ENCODE measurements at places on chromosomes 12 and 14.
A peak's percentile ranks its signal among the peaks of the same experiment; 100 is the strongest.

- DNase-seq = no peak
These were observed 7.1 kb downstream of the CD163 start for GRCh38 chr12:7496451-7496850.

GRCh38 chr14:33237115-33237740, 298.5 kb downstream of the NPAS3 start:
- DNase-seq = no peak

GRCh38 chr12:105764216-105764835, 374.4 kb downstream of the NUAK1 start:
- no peak for DNase-seq

DNA sequence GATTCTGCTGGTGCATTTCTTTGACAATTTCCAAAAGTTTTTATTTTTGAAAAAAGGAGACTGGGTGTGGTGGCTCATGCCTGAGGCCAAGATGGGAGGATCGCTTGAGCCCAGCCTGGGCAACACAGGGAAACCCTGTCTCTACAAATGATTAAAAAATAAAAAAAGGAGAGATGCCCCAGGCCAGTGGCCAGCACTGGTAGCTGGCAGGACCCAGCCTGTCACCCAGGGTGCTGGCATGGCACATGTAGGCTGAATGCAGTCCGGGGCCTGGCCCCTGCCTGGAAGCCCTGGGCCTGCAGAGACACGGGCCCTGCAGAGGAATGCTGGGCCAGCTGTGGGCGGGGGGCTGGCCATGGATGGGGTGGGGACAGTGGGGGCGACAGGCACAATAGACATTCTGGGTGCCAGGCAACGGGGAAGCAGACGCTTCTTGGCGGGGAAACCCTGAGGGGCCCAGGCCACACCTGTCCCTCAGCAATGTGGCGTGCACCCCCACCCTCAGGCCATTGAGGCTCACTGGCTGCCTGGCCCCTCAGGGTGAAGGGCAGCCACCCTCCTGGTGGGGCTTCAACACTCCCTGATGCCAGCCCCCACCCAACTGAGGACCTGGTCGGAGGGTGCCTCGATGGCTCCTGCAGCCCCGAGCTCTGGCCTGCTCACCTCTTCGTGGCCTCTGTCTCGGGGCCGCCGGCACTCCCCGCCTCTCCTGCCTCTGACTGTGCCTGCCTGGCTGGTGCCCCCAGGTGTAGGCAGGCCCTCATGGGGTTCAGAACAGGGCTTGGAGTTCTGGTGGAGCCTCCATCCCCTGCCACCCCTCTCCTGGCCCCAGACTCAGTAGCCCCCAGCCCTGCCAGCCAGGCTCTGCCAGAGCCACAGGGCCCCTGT, 12.1 kb downstream of the TRMT61A start:
- DNase-seq = no peak

GRCh38 chr12:120588948-120589930, 8.0 kb upstream of the POP5 start:
- no peak for DNase-seq

DNA sequence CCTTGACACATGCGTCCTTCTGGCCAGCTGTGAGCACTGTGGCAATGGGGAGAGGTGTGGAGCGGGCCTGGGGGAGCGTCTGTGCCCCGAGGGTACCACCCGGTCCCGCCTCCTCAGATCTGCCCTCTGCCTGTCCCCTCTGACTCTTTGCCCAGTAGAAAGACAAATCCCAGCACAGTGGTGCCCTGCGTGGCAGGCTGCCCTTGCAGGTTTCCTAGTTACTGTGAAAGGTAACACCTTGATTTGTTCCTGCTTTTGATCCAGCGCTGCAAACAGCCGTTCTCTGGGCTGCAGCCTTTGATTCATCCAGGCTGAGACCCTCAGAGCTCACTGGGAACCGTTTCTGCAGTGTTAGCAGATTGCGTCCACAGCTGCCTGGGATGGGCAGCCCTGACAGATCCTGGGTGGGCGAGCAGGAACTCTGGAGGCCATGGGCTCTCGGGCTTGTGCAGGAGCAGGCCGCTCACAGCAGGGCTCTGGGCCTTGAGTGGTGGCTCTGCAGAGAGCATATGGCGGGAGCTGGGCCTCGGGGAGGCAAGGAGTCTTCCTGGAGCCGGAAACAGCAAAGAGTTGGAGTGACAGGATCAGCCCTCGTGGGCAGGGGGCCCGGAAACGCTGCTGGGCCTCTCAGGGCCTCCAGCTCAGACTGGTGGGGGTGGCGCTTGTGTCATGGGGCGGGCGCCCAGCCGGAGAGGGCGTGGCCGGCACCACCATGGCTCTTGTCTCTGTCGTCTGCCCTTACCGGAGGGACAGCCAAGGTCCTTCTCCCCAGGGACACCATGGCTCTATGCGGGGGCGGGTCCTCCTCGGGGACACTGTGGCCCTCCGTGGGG, 16.6 kb downstream of the FBRSL1 start:
- peak; percentile 43 for DNase-seq

GRCh38 chr14:30559638-30560091, 707 bp downstream of the G2E3 start:
- DNase-seq = no peak

- DNase-seq = no peak
These were observed 150.2 kb downstream of the SRGAP1 start for GRCh38 chr12:63994704-63995103.

GRCh38 chr12:102322254-102322653, 124.6 kb upstream of the PMCH start:
- DNase-seq = no peak

- DNase-seq = no peak
These were observed 362.1 kb upstream of the STXBP6 start for GRCh38 chr14:25411781-25412757.

DNA sequence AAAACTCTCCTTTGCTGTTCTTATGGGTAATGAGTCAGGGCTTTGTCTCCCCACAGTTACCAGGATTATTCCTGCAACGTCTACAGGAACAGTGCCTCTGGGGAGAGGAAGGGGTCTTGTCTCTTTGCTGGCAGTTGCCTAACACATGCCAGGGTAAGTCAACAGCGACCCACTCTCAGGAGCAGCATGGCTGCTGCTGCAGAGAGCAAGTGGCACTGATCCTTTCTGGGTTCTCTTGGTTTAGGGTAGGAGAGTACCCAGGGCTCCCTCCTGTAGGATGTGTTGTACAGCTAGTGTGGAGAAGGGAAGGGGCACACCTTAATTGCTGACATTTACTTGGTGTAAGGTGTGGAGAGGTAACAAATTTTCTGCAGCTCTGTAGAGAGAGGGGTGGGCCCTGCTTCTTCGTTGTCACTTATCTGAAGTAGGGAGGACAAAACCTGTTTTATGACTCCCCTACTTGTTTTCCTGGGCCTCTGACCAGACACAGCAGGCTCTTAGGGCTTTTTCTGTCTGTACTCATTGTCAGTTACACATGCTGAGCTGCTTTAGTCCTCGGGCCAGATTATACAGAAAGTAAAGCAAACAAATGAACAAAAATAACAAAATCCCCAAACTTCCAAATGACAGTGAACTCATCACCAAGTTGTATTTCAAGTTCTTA, 168.2 kb downstream of the ACSS3 start:
- no peak for DNase-seq

GRCh38 chr12:75583355-75583754, 71.9 kb upstream of the KRR1 start:
- DNase-seq = no peak

DNA sequence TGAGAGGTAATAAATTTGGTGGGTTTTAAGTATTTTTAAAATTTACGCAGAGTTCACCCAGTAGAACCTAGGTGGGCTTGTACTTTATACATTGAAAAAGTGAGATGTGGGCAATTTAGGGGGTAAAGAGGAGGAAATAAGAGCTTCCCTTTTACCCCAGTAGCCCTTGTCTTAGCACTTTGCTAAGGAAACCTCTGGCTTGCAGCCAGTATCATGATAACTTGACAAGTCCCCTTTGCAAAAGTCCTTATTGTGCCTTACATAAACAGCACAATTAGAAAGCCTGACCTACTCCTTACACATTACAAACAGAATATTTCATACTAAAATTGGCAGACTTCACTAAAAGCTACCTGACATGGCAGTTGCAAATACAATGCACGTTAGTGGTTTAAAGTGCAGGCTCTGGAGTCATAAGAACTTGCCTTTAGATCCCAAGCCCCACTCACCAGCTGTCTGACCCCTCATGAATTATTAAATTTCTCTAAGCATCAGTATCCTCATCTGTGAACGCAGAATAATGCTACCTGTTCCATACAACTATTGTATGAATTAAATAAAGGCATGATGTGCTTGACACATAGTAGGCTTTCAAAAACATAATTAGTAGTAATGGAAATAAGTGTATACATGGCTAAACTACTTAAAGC, 53.2 kb upstream of the NELL2 start:
- DNase-seq = no peak
